ENCODE measurements at places on chromosomes 1 and 21. TPM values are rescaled to one million over a fixed set of nuclear protein-coding genes. Genes with fewer than 3 reads are reported as not detected.
A peak's percentile ranks its signal among the peaks of the same experiment; 100 is the strongest.

LRRC38 gene
- total RNA-seq = not detected

GRCh38 chr1:7513081-7513480 lies 258.0 kb upstream of the VAMP3 start:
- H3K36me3 ChIP-seq = no peaks in the 10 kb centered on the region
- no peaks in the 10 kb centered on the region for H3K4me1 ChIP-seq
- no peaks in the 10 kb centered on the region for H3K27me3 ChIP-seq

- H3K36me3 ChIP-seq = no peaks in the 10 kb centered on the region
- no peak for DNase-seq
- H3K4me3 ChIP-seq = no peak overlapping the region
- no peaks in the 10 kb centered on the region for H3K4me1 ChIP-seq
- no peak overlapping the region for H3K27ac ChIP-seq
Measured at GRCh38 chr1:156639601-156640101, 2.3 kb upstream of the BCAN start.

DNA sequence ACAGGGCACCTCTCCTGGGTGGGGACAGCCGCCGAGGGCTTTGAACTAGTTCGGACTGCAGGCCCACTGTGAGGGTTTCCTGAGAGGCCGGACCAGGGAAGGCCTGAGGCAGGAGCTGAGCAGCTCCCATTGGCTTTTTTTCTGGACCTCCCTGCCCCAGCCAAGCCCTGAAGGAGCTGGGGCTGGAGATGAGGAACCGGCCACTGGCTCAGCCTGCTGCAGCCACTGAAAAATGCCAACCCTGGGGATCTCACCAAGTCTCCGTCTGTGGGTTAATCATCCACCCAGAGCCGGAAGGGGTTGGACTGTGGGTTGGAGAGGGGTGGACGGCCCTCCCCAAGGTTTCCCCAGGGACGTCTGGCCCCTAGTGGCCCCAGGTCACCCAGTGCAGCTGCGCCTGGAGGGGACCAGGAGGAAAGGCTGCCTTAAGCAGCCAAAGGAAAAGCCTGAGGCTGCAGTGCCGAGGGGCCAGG lies 2.5 kb downstream of the VWA1 start:
- DNase-seq = peak; percentile 20
- H3K36me3 ChIP-seq = no peaks in the 10 kb centered on the region
- H3K4me1 ChIP-seq = no peaks in the 10 kb centered on the region
- no peak overlapping the region for H3K4me3 ChIP-seq
- H3K27me3 ChIP-seq = no peaks in the 10 kb centered on the region

FCGR1A gene
- not detected for total RNA-seq

TNNI3K gene
- total RNA-seq = not detected

CELA3A gene
- total RNA-seq = not detected

RBM11 gene
- not detected for total RNA-seq

- DNase-seq = no peak
- H3K4me3 ChIP-seq = no peak overlapping the region
- H3K36me3 ChIP-seq = no peaks in the 10 kb centered on the region
- H3K27me3 ChIP-seq = no peaks in the 10 kb centered on the region
- H3K4me1 ChIP-seq = no peaks in the 10 kb centered on the region
Measured at GRCh38 chr1:15207829-15208429, 39.1 kb upstream of the FHAD1 start.

ST7L gene
- total RNA-seq = 13.9 TPM

GRCh38 chr1:114122941-114123618 lies 30.6 kb downstream of the SYT6 start:
- H3K36me3 ChIP-seq = no peaks in the 10 kb centered on the region
- H3K27ac ChIP-seq = peak overlapping the region; percentile 43
- H3K4me3 ChIP-seq = no peak overlapping the region
- no peaks in the 10 kb centered on the region for H3K4me1 ChIP-seq
- DNase-seq = peak; percentile 88

DNA sequence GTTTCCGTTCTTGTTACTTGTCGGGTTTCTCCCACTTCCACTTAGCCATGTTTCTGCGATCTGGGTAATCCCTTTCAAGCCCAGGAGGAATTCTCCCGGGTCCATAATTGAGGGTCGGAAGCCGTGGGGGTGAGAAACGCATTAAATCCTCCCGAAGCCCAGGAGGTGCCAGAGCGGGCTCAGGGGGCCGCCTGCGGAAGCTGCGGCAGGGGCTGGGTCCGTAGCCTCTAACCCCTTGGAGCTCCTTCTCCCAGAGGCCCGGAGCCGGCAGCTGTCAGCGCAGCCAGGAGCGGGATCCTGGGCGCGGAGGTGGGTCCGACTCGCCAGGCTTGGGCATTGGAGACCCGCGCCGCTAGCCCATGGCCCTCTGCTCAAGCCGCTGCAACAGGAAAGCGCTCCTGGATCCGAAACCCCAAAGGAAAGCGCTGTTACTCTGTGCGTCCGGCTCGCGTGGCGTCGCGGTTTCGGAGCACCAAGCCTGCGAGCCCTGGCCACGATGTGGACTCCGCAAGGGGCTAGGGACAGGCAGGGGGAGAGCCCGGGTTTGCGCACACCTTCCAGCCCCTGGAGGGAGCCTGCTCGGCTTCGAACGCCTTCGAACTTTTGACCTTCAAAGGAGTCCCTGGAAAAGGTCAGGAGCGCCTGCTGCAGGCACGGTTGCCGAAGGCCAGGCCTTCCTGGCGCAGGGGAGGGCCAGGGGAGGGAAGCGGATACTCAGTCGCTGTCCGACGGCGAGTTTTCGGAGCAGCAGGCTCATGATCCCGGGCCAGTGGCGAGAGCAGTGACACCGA lies 1.7 kb upstream of the SIM2 start:
- no peak overlapping the region for H3K4me3 ChIP-seq
- H3K27me3 ChIP-seq = peaks cover 94% of the 10 kb centered on the region
- no peaks in the 10 kb centered on the region for H3K4me1 ChIP-seq
- H3K27ac ChIP-seq = no peak overlapping the region

DNA sequence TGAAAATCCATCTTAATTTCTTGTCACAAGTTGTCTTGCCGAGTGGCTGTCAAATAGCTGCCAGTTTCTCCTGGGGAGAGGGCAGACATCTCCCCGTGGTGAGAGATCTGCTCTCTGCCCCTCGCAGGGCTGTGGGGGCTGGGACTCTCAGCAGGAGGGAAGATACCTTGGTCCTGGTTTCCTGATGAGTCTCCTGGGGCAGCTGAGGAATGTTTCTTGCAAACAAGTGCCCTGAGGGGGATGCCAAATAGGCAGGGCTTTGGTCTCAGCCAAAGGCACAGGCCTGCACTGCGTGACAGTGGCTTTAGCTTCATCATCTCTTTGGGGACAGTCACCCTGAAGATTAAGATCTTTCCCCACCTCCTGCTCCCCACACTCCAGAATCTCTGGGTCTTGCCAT lies 40.9 kb downstream of the SYT6 start:
- H3K4me1 ChIP-seq = no peaks in the 10 kb centered on the region
- H3K27ac ChIP-seq = no peak overlapping the region
- peaks cover 15% of the 10 kb centered on the region for H3K27me3 ChIP-seq
- no peaks in the 10 kb centered on the region for H3K36me3 ChIP-seq
- DNase-seq = no peak
- H3K4me3 ChIP-seq = no peak overlapping the region

PLEKHN1 gene
- 1.4 TPM for total RNA-seq

MNDA gene
- total RNA-seq = not detected

GRCh38 chr21:45390121-45390751 lies 14.7 kb upstream of the COL18A1 start:
- H3K27ac ChIP-seq = no peak overlapping the region
- H3K36me3 ChIP-seq = no peaks in the 10 kb centered on the region
- peaks cover 6% of the 10 kb centered on the region for H3K4me1 ChIP-seq
- no peak for DNase-seq
- H3K4me3 ChIP-seq = no peak overlapping the region

DNA sequence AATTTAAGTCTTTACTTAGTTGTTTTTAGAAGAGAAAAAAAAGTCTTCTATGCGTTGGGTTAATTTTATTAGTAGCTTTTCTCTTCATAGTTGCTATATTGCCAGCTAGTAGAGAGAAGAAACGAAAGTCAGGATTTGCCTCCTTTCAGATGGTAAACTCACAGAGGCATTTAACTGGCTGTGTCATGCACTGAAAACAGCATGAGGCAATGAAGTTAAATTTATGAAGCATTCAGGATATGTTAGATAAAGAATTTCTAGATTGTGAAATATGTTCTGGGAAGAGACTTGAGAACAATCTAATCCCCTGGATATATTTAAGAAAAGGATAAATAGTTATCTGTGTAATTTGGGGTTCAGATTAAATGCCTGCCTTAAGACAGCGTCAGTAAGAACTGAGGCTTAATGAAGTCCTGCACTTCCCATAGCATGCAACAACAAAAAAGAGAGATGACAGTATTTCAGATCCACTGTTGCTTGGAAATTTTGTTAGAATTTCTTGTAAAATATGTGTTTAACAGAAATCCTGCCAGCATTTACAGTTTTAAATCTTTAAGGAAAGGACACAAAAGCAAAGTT lies 1.7 kb downstream of the ANGPTL1 start:
- peak overlapping the region; percentile 68 for H3K27ac ChIP-seq
- H3K27me3 ChIP-seq = no peaks in the 10 kb centered on the region
- peak; percentile 84 for DNase-seq
- H3K36me3 ChIP-seq = no peaks in the 10 kb centered on the region
- peaks cover 68% of the 10 kb centered on the region for H3K4me1 ChIP-seq

DNA sequence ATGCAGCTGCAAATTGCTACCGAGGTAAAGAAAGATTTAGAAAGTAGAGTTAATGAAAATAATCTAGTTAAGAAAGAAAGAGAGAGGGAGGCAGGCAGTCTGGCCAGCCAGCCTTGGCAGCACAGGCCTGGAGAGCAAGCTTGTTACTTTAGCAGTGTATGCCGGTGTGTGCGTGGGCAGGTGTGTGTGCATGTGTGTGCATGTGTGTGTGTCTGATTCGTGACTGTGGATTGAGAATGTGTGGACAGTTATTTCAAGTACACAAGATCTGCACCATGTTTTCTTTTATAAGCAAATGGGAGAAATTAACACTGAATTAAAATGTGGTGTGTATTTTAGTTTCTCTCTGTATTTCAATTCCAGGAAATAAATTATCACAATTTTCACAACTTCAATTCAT lies 211.6 kb downstream of the DSCAM start:
- H3K4me1 ChIP-seq = no peaks in the 10 kb centered on the region
- H3K27me3 ChIP-seq = no peaks in the 10 kb centered on the region

DNA sequence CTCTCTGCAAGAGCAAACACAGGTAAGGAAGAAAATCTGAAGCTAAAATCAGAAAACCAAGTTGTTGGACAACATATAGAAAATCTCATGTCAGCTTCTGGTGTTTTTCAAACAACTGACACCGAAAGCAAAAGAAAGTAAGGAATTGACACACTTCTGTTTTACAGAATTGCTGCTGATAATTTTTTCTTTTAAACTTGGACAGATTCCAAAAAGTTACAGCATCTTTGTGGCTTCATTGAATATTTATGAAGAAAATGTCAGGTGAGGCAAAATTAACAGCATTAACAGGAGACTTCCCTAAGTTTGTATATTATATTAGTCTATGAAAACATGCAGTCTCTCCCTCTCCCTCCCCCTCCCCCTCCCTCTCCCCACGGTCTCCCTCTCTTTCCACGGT lies 14.9 kb upstream of the CTSS start:
- no peak for DNase-seq
- H3K36me3 ChIP-seq = no peaks in the 10 kb centered on the region
- no peaks in the 10 kb centered on the region for H3K27me3 ChIP-seq
- H3K27ac ChIP-seq = no peak overlapping the region
- H3K4me3 ChIP-seq = no peak overlapping the region

GRCh38 chr1:114369930-114370329 lies 141.1 kb downstream of the TRIM33 start:
- DNase-seq = peak; percentile 14
- no peak overlapping the region for H3K4me3 ChIP-seq
- H3K27ac ChIP-seq = no peak overlapping the region
- H3K27me3 ChIP-seq = no peaks in the 10 kb centered on the region
- H3K36me3 ChIP-seq = no peaks in the 10 kb centered on the region

DNA sequence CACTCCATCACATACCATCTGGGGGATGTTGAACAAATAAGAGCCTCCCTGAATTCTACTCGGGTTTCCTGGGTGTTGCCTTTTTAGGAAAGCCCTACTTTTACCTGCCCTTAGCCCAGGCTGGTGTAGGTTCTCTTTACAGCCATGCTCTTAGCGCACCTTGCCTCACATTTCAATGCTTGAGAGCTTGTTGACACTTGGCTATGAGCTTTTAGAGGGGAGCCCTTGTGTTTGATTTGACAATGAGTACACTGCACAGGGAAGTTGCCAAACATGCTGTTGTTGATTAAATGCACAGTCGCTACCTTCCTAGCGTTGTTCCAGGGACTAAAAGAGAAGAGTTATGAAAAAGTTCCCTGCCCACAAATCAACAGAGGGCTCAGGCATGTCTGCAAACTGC lies 103.8 kb downstream of the TRABD2B start:
- no peak overlapping the region for H3K27ac ChIP-seq
- no peak for DNase-seq
- no peaks in the 10 kb centered on the region for H3K27me3 ChIP-seq
- no peaks in the 10 kb centered on the region for H3K36me3 ChIP-seq
- H3K4me3 ChIP-seq = no peak overlapping the region
- H3K4me1 ChIP-seq = no peaks in the 10 kb centered on the region

Data from GM23248 (cell line).